ENCODE measurements at places on chromosomes 4 and X.

DNA sequence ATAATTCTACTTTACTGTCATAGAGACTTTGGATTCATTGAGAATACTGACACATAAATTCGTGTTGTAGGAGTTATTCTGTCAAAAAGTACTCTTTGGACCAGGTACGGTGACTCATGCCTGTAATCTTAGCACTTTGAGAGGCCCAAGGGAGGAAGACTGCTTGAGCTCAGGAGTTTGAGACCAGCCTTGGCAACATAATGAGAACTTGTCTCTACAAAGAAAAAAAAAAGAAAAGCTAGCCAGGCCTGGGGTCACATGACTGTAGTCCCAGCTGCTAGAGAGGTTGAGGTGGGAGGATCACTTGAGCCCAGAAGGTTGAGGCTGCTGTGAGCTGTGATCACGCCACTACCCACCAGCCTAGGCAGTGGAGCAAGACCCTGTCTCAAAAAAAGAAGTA lies 54.9 kb downstream of the WDR19 start:
- DNase-seq: no peak

GRCh38 chr4:108795733-108796132 lies 32.9 kb upstream of the ETNPPL start:
- DNase-seq: no peak

- DNase-seq: no peak
Observed at GRCh38 chrX:135410861-135411627, 10.7 kb upstream of the SMIM10L2A start.

DNA sequence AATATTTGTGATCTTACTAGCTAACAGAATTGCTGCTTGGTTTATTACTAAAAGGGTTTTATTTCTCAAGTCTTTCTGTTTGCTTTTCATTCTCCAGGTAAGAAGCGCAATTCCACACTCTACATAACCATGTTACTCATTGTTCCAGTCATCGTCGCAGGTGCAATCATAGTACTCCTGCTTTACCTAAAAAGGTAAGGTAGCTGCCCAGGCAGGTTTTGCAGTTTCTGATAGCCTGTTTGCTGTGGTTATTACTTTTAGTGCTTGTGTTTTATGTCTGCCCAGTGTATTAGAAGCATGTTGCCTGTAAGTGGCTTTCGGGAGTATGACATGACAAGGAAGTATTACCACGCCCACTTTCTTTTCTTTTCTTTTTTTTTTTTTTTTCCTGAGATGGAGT lies 46.4 kb downstream of the IL13RA1 start:
- DNase-seq: no peak

GRCh38 chr4:142265536-142265935 lies 580.6 kb downstream of the INPP4B start:
- no peak for DNase-seq
